ENCODE measurements at places on chromosomes 7 and 10.

GRCh38 chr7:152112829-152113228, 87.4 kb downstream of the GALNT11 start:
- DNase-seq = no peak

- DNase-seq = no peak
Observed at GRCh38 chr7:100091411-100092181, 2.8 kb downstream of the COPS6 start.

- DNase-seq = no peak
Observed at GRCh38 chr10:80132299-80133139, at the start of gene PLAC9. Gene PLAC9, plus strand, starts transcription at chr10:80132730. Its CDS starts 33 bp downstream, at chr10:80132763.

GRCh38 chr10:12252882-12253546, 57.0 kb downstream of the CDC123 start:
- DNase-seq = no peak

DNA sequence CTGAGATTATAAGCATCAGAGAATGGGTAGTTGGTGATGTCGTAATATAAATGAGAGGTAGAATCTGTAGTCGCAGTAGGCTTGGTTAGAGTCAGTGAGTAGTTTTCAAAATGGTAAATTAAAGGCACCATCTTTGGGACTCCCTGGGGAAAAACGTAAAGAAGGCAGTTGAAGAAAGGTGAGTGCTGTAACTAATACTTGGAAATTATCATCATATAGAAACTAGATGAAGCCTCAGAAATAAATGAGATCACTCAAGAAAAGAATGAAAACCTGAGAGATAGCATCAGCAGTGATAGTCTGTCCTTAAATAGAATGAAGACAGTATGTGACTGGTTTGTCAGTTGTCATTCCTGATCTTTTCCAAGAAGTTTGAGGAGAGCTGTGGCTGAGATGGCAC, 23.8 kb downstream of the PALS2 start:
- DNase-seq = no peak

GRCh38 chr10:63467841-63468240, 2.1 kb upstream of the JMJD1C start:
- no peak for DNase-seq
